ENCODE measurements at places on chromosomes 7 and 10.

- DNase-seq = no peak
Measured at GRCh38 chr10:98170249-98171117, 36.0 kb downstream of the R3HCC1L start.

DNA sequence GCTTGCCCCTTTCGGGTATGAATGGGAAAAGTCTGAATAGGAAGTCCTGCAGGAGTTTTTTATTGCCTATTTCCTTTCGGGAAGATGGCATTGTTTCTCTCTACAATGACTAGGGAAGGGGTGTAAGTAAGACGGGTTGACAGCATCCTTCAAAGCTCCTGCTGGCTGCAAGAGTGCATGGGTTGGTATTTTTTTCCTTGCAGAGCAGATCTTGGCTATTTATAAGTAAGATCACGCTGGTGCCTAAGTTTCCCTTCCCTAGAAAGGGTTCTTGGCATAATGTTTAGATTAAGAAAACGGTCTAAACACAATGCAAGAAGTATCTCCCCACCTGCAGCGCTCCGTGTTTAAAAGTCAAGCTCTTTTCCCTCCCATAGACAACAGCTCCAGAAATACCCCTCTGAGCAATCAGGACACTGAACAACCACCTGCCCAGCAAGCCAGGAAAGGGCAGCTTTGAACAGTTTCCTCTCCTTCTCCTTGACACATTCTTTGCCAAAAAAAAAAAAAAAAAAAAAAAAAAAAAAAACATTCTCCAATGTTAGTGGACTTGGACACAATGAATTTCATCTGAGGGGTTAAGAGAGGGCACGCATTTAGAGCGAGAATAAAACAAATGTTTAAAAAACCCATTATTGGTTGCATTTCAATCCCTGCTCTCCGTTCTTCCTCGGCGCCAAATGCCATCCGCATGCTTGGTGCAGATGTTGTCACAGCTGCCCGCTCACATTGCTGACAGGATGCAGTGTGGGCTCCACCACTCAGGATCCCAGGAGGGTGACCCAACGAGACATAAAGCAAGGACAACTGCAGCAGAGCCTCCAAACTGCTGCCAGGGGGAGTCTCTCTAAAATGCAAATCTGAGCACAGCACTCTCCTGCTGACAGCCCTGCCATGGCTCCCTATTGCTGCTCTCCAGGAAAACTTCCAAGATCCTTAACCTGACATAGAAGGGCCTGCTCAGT lies 427.4 kb upstream of the MGMT start:
- DNase-seq = no peak

DNA sequence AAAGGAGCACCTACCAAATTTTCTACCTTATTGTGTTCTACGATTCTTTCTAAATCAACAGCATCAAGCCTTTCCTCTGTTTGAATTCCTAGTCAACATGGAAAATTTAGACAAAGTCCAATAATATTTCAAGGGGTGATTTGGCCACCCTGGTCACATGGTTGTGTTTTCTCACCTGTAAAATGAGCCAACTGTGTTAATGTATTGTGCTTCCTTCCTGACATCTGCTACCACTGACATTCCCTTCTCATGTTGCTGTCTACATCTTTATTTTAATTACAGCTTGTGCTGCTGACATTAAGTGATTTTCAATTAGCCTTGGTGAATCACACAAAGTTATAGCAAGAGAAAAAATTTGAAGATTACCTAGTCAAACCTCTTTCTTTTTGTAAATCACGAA lies 83.0 kb upstream of the NPSR1 start:
- DNase-seq = no peak

GRCh38 chr10:88693392-88694020 lies 12.5 kb upstream of the LIPK start:
- DNase-seq = no peak

DNA sequence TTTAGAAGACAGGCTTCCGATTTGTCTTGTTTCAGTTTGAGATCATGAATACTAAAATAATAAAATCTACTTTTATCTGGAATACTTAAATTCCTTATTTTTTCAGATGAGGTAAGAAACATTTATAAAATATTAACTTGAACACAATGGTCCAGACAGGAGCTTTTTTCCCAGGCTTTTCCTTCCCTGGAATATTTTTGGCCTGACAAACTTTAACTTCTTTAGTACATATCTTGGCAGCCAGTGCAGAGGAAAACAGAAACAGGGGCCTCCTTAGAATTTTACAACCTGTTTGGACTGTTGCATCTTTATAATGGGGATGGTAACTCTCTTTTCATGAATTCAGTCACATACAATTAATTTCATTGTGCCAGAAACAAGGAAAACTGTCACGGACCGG lies 41.4 kb downstream of the NRP1 start:
- no peak for DNase-seq

DNA sequence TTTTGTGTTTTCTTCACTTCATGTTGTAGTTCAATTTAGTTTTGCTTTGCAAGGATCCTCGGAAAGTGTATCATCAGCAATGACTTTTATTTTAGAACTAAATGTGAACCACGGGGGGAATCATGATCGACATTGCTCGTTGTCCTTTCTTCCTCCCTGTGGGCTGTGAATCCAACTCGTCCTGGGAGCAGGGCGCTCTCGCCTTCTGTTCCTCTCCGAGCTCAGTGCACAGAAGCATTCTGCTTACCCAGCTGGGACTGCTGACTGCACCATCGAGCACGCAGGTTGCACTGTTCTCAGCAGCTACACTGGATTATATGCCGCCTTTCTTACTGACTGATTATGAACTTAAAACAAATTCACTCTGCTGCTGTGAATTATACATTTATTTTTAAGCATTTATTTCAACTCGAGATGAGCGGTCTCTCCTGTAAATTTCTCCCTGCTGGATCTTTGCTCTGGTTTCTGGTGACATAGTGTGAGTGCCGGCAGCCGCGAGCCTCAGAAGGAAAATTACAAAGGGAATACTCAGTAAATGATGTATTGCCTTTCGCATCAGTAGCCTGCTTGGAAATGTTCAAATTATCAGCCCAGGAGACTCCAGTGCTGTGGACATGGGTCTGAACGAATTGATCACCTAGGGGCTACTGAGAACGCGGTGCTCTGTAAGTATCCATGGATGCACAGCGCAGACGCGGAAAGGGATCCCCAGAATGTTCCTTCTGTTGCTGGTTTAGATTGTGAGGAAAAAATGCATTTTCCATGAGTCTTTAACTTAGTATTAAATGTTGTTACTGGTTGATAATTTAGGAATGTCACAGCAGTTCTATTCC lies 92.6 kb downstream of the PTPRE start:
- peak; percentile 35 for DNase-seq

DNA sequence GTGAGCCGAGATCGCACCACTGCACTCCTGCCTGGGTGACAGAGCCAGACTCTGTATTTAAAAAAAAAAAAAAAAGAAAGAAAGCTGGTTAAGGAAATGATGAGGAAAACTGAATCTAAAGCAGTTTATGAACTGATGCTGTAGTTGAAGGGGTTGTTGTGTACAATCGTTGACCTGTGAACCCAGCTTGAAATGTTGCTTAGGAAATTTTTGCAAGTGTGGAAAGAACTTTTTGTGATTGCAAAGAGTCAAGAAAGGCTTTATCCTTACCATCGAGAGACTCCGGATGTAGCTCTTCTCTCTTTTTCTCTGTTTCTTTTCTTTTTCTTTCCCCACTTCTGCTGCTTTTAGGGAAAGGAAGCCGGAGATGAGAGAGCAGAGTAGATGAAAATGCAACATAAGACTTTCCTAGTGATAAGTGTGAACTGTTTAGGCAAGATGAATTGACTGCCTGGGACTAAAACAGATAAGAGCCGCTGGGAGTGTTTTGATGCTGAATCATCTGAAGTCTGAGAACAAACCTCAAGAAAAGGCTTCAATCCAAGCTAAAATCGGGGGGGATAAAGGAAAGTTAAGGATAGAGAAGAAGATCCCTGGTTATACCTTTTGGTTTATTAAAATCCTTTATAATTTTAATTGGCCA lies 69.0 kb downstream of the TAF3 start:
- no peak for DNase-seq

GRCh38 chr10:78079411-78079810 lies 45.7 kb downstream of the RPS24 start:
- no peak for DNase-seq

- DNase-seq = peak; percentile 81
Measured at GRCh38 chr10:132942101-132943057, at the start of gene CFAP46. CFAP46 (minus strand) TSS chr10:132942570; CDS start chr10:132942484, 86 bp downstream.

- peak; percentile 21 for DNase-seq
Measured at GRCh38 chr10:24518981-24519597, 204.6 kb downstream of the ARHGAP21 start.

DNA sequence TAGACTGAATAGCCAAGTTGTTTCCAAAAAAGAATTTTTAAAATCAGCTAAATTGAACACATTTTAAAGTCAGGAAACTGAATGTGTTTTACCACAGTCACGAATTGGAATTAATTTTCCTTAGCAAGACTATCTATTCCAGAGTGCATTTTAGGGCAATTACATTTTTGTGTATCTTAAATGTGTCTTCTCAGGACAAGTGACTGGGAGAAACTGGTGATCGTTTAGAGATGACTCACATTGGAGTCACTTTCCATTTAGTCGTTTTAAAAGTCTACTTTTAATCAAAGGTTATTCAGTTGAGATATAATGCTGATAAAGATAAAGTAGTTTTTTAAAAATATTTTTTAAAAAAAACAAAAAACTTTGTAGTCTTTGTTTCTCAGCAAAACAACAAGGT lies 191.7 kb upstream of the SLC26A5 start:
- no peak for DNase-seq

DNA sequence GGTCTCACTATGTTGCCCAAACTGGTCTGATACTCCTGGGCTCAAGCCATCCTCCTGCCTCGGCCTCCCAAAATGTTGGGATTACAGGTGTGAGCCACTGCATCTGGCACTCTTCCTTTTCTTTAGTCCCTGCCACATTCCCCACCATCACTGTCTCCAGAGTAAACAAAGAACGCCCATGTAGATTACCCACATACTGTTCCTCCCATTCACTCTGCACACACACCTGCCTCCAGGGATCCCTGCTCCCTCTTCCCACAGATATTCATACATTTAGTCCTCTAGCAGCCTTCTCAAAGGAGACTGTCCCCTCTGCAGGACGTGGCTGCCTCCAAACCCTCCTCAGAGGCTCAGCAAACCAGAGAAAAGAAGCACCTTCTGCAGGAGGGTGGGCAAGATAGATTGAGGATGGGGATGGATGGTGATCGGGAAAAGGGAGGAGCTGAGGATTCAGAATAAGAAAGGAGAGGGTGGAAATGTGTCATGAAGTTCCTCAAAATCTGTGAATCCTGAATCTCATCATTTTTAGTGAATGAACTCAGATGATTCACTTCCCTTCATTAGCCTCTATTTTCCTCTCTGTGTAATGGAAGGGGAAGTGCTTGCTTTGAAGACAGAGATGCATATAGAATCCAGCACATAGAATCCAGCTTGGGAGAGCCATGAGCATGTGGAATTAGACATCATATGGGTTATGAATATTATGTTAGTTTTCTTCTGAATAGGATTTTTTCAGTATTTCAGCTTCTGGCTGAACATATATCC lies 5.5 kb upstream of the PLAU start:
- DNase-seq = no peak

DNA sequence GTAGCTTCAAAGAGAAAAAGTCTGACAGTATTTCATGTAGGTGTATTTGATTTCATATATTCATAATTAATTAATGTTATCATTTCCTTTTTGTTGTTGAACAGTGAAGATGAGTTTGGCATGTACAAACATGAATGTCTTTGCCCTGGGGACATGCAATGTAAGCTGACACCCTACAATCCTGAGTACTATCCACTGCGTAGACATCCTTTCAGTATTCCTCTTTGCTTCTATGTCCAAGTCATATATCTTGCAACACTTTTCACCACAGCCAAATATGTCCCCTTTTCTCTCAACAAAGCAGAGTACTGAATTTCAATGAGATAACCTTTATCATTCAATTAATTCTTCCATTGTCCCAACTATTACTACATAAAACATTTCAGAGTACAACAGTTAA lies 93.6 kb downstream of the GPR37 start:
- no peak for DNase-seq

DNA sequence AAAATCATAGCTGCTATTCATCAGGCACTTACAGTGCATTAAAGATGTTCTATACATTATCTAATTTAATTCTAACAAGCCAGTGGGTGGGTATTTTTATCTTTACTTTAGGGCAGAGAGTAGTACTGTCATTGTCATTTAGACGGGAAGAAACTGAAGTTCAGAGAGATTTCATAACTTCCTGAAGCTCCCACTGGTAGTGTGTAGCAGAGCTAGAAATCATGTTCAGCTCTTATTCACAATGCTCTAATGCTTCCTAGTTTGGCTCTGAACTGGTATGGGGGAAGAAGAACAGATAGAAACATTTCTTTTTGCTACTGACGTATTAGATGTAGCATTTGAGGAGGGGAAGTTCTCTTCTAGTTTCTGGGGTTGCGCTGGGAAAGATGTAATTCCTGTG lies 116.7 kb downstream of the CYP26A1 start:
- DNase-seq = no peak

DNA sequence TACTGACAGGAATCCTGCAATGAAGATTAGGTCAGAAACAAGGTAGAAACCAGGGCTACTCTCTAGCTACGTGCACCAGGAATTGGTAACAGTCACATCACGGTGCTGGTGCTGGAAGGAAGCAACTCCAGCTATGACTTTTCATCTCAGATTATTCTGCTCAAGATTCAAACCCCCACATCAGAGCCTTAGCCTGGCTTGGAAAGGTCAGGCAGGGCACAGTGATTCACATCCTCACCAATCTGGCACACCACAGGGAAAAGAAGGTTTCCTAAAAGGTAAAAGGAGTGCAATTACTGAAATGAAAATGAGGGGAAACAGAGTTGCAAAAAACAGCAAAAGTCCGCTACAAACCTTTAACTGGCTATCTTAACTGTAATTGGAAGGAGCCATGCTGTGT lies 240.2 kb upstream of the NPSR1 start:
- DNase-seq = no peak

GRCh38 chr10:5540080-5540479 lies 15.3 kb downstream of the CALML3 start:
- DNase-seq = no peak

DNA sequence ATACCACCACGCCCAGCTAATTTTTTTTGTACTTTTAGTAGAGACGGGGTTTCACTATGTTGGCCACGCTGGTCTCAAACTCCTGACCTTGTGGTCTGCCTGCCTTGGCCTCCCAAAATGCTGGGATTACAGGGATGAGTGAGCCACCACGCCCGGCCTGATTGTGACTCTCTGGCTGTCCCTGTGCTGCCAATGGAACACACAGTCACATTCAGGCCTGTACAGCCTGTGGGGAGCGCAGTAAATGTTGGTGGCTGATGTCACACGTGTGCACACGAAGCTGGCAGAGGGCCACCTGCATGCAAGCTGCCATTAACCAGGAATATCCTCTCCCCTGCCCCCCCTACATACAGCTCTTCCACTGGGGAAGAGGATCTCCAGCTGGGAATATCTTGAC lies 22.1 kb downstream of the POLL start:
- DNase-seq = no peak

GRCh38 chr7:3267966-3268690 lies 32.9 kb upstream of the SDK1 start:
- DNase-seq = no peak

GRCh38 chr10:105063796-105064195 lies 422.7 kb downstream of the SORCS3 start:
- DNase-seq = no peak

GRCh38 chr10:62451611-62451975 lies 77.4 kb downstream of the ZNF365 start:
- DNase-seq = no peak
